GM18507 (cell line): ENCODE measurements at places on chromosomes 3 and 15.
A peak's percentile ranks its signal among the peaks of the same experiment; 100 is the strongest.

- DNase-seq, result no peak
Observed at GRCh38 chr3:131503320-131503635, 507 bp upstream of the MRPL3 start.

GRCh38 chr3:45095916-45096526, 50.2 kb downstream of the CDCP1 start:
- no peak for DNase-seq

DNA sequence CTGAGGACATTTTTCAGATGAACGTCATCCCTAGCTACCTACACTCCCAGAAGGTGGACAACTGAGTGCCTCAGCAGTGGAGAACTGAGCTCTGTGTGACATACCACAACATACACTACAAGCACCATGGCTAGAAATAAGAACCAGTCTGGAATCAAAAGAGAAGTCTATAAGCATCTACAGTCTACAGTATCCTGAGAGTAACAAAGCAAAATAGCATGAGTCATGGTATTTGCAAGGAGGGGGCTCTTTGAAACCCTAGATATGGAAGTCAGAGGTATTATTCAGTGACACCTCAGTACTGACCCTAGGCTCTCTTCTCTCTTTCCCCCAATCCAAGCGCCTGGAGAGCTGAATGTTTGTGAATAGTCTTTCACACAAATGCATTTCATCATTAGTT, 87.5 kb downstream of the TNIK start:
- DNase-seq, result no peak

- no peak for DNase-seq
Observed at GRCh38 chr15:56148064-56148463, 95.6 kb downstream of the RFX7 start.

DNA sequence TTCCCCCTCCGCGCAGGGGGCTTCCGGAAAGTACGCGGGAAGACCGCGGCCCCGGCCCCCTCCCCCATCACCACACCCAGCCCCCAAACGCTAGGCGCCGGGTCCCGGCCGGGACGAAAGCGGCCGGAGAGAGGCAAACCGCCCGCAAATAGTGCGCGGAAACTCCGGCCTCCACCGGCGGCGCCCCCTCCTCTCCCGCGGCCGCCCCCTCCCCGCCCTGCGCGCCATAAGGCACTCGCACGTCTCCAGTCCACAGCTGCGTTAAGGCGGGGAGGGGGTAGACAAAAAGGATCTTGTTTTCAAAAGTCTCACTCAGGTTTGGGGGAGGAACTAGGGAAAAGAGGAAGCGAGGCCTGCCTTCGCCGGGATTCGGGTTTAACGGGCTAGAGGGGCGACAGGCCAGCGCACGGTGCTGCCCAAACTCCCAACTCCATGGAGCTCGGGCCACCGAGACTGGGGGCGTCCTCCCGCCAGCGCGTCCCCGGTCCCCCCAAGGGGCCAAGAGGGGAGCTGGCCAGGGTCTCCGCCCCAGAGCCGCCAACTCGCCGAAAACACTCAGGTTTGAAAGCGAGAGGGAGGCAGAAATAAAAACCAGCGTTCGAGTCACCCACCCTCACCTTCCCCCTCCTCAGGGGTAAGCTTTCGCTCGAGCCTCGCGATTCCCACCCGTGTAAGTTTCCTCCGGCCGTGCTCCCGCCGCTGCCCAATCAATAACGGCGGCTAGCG, 1.8 kb downstream of the ANP32A start:
- DNase-seq, result no peak

- no peak for DNase-seq
Observed at GRCh38 chr3:52246728-52247408, 1.3 kb downstream of the PPM1M start.

- no peak for DNase-seq
Observed at GRCh38 chr15:40157778-40158447, 3.0 kb upstream of the BUB1B start.

- no peak for DNase-seq
Observed at GRCh38 chr15:98160236-98160635, 199.7 kb downstream of the ARRDC4 start.

- no peak for DNase-seq
Observed at GRCh38 chr3:114078126-114078525, 21.6 kb downstream of the QTRT2 start.

DNA sequence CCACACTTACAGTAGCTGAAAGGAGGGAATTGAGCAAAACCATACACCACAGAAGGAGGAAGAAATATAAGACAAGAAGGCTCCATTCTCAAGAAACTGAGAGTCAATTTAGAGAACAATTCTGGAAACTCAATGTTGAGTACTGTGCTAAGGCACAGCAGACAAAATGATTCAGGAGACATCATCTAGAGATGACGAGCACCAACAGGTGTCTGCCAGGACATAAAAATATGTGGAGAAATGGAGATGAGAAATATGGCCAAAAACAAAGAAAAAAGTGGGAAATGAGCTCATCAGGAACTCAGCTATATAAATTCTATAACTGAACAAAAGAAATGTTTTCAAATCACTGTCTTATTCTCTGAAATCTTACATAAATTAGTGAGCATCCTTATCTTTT, 343.7 kb downstream of the ERC2 start:
- DNase-seq, result no peak

DNA sequence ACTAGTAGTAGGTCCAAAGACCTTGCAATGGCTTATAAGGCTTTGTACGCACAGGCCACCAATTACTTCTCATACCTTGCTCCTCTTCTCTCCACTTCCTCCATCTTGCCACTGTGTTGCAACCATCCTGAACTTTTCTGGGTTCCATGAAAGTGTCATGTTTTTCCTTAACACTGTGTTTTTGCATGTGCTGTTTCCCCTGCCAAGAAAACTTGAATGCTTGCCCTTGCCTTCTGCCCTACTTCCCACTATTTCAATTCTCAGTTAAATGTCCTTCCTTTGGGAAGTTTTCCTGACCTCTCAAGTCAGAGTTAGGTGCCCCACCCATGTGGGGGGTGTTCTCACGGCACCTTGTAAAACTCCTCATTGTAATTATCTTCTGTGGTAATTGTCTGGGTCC, 182.8 kb downstream of the THRB start:
- no peak for DNase-seq

DNA sequence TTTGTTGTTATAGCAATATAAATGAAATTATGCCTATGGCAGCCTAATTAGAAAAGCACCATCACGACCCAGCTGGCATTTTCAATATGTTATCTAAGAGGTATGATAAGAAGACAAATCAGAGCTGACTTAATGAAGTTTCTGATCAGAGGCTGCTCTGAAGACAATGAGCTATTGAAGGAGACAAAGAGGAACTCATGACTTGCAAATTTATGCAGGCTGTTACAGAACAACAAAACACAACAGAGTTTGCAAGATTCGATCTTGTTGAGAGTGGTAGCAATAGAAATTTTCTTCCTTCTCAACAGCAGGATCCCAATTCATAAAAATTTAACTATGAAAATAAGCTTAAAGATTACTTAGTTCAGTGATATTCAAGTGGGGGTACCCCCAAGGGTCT, 7.7 kb downstream of the CCDC54 start:
- no peak for DNase-seq

DNA sequence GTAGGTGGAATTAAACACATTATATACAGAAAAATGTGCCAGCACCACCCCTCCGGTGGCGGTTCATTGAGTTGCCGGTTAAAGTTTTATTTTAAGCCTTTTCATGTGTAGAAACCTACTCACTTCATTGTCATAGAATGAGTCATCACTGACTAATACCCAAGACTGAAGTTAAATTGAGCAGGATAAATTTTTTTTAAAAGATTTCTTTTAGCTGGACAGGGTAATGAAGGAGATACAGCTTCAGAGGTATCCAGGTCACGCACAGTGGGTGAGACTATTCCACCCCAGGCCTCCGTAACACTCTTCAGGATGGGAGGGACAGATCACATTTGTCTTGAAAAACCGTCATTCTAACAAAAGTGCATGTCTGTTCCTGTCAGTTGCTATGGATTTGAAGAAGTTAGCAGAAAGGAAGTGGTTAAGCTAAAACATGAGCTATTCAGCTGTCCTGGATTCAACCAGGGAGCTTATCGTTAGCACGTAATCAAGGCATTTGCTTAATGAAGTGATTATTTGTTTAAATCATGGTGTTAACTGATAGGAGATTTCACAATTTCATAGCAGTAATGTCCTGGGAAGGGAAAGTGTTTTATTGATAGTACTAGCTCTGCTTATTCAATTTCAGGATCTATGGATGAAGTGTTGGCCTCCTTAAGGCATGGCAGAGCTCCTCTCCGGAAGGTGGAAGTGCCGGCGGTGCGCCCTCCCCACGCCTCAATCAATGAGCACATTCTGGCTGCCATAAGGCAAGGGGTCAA, 23.4 kb downstream of the WHAMM start:
- peak; percentile 48 for DNase-seq

GRCh38 chr3:158532099-158532734, 38.8 kb upstream of the MLF1 start:
- DNase-seq, result no peak

- DNase-seq, result no peak
Observed at GRCh38 chr3:197495059-197495455, 60.7 kb downstream of the BDH1 start.

- DNase-seq, result no peak
Observed at GRCh38 chr3:194268654-194269512, 82.2 kb downstream of the CPN2 start.

- no peak for DNase-seq
Observed at GRCh38 chr15:67670647-67671305, 128.3 kb downstream of the MAP2K5 start.
